ENCODE measurements at places on chromosomes 16 and 17.

GRCh38 chr16:1347962-1348361, 3.7 kb downstream of the TSR3 start:
- DNase-seq = no peak

- DNase-seq = peak; percentile 94
These were observed 36.7 kb downstream of the STAT5A start for GRCh38 chr17:42325026-42325425.

DNA sequence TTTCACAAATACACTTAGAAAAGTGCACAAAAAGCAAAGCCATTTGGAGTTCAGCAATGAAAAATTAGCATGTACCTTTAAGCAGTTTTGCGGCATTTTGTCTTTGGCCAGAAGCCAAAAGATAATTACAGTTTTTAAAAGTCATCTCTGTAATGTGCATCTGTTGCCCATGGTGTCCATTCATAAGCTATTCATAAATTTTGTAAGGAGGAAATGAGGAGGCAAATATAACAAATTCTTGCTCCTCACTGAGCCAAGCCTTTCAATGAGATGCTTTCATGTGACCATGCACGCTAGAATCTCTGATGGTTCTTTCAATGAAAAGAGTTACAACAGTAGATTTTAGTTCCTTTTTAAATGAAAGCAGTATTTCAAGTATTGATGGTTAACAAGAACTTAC, 247.1 kb upstream of the MON1B start:
- no peak for DNase-seq

DNA sequence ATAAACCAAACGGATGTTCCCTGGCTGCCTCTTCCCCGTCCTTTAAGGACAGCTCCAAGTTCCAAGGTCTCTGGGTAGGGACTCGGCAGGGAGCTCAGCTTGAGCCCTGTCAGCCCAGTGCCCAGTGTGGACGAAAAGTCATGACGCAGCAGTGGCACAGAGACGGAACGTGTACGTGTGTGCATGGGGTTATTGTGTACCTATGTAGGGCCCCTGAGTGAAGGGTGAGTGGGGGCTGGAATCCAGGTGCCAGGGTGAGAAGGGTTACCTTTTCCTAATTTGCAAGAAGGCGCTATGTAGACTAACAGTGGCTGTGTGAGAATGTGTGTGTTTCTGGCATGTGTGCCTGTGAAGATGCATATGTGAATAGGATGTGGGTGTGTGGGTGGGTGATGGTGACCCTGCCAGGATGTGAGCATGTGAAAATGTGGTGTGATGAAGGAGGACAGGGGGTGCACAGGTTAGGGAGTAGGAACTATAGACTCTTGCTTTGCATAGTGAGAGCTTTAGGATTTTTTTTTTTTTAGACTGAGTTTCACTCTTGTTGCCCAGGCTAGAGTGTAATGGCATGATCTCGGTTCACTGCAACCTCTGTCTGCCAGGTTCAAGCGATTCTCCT, 6.0 kb downstream of the SCN4A start:
- DNase-seq = no peak

GRCh38 chr17:75899353-75899752, 2.6 kb upstream of the TRIM65 start:
- DNase-seq = no peak

GRCh38 chr16:10501016-10501607, 79.3 kb downstream of the EMP2 start:
- DNase-seq = no peak

- no peak for DNase-seq
These were observed 76.5 kb downstream of the NETO2 start for GRCh38 chr16:47067203-47067602.

GRCh38 chr17:66904760-66905624, 59.5 kb upstream of the CACNG4 start:
- peak; percentile 34 for DNase-seq

GRCh38 chr17:65055280-65055707, 1.2 kb downstream of the GNA13 start:
- DNase-seq = no peak

DNA sequence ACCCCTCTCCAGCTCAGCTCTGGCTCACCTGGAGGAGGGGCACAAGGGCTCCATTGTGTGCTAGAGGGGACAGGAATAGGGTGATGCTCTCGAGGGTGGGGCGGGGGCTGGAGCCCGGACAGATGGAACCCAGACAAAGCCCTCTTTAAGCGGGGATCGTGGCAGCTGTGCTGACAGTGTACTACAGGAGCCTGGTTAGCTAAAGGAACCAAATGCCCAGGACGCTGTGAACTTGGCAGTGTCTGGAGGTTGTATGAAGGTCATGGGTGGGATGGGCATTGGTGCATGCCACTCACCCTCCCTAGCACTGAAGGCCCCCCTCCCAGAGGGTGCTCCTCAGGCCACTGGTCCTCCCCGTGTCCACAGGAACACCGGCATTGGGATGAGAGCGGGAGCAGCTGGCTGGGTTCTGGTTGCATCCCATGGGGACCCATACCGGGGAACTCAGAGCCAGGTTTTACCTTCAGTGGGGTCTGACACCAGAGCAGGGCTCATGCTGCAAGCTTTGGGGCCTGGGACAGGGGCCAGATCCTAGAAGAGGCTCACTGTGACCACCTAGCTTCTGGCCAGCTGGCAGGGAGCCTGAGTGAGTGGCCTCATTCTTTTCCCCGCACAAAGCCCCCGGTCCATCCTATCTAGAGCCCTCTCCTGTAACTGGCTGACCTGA, 11.9 kb downstream of the KIF19 start:
- no peak for DNase-seq

GRCh38 chr16:15976929-15977637, 27.7 kb downstream of the ABCC1 start:
- no peak for DNase-seq

DNA sequence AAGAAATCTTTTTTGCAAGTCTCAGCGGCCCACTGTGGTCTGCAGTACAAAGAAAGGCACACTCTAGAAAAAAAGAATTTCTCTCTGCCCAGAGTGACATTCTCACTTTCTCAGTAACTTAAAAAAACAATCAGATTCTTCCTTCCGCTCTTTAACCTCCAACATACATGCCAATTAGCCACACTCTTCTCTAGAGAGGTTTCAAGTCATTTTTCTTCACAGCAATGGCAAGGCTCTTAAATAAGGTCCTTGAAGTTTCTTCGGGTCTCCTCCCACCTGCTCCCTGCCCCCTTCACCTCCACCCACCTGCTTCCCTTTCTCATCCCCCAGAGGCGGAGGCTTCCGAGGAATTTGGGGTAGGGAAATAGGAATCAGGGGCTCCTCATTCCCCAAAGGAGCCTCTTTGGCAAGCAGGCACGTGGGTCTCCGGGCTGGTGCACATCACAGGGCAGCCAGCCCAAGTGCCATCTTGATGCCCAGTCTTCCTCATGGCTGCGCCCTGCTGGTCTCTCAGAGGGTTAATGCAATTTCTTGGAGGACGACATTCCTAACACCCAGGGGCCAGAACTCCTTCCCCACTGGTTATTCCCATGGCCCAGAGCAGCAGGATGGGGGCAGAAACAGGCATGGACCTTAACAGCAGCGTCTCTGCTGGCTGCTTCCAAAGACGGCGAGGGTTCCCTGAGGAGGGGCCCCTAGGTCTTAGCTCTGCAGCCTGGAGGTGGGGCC, 855 bp upstream of the MEOX1 start:
- DNase-seq = no peak

GRCh38 chr17:78357672-78358537, 2.0 kb downstream of the SOCS3 start:
- DNase-seq = peak; percentile 45

DNA sequence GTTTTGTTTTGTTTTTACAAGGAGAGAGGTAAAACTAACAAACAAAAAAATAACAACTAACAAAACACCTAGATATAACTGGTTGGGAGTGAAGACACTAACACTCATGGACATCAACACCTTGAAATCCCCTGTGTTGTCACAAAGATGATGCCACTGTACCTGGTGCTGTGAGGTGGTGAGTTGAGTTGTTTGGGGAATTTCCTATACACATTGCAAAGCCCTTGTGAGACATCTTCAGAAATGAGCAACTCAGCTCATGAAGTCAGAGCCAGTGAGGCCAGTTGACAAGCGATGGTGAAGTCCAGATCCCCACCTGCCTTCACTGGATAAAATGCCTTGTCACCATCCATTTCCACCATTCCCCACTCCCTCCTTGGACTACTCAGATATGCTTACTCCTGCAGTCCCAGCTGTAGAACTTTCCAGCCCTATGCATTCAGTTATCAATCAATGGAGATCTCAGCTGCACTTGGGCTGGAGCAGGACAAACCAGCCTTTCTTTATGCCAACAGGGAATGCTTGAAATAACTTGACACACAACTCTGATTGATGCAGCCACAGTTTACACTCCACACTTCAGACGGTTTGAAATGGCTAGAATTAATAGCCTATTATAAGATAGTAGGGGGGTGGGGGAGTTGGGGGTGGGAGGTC, 22.2 kb downstream of the ANKFN1 start:
- no peak for DNase-seq

DNA sequence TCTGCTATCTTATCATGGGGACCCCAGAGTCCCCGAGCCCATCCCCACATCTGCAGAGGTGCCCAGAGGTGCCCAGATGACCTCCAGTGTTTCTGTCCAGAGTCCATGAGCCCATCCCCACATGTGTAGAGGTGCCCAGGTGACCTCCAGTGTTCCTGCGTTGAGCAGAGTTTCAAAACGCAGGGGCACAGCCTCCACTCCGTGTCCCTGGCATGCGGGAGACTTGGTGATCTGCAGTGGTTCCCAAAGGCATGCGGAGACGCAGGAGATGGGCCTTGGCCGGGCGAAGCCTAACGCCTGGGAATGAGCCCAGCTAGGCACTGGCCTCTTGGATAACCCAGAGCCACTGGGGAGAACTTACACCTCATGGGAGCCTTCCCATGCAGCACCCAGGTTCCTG, 41.3 kb downstream of the COX4I1 start:
- DNase-seq = no peak

DNA sequence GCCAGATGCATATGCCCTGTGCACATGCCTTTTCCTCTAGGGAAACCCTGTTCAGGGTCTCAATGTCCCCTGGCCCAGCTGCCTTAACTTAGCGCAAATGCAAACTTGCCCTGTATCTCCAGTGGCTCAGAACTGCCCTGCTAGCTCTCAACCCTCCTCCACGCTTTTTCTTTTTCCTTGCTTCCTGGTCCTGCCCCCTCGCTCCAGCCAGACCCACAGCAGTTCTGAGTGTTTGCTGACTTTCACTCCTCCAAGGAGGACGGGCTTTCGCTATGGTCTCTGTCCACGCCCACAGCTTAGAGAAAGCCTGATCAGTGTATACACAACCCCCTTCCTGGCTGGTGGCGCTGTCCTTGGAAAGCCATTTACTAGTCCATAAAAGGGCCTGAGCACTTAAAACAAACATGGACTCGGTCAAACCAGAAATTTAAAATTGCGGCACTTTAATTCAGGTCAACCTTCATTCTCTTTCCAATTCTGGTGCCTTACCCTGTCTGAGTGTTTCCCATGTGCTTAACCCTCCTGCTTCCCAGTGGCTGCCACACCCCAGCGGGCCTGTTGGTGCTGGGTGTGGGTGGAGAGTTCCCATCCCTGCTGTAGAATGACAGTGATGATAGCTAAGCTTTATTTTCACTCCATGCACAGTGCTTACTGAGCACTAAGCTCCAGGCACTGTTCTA, 15.6 kb upstream of the TMEM98 start:
- DNase-seq = peak; percentile 54

DNA sequence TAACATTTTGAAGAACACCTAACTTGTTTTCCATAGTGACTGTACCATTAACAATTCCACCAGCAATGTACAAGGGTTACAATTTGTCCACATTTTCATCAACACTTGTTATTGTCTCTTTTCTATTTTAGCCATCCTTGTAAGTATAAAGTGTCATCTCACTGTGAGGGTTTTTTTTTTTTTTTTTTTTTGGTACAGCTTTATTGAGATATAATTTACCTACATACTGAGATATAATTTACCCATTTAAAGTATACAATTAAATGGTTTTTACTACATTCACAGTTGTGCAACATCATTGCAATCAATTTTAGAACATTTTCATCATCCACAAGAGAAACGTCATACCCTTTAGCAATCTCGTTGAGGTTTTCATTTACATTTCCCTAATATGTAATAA, 17.9 kb upstream of the TMIGD1 start:
- DNase-seq = no peak

GRCh38 chr16:48137822-48138221, 18.0 kb downstream of the ABCC12 start:
- no peak for DNase-seq

DNA sequence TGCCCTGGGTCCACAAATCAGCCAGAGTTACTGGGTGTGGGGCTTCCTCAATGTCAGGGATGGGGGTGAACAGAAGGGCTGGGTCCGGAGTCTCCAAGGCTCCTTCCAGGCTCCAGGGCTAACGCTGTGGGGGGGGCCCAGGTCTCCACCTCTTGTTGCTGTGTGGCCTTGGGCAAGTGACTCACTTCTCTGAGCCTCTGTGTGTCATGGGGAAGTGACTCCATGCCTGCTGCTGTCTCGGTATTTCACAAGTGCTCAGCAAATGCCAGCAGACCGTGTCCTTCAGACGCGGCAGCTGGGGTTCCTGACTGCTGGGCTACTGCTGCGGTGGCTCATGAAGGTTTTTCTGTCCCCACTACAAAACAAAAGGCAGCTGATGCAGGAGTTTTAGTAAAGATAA, 26.6 kb downstream of the JPH3 start:
- peak; percentile 40 for DNase-seq

GRCh38 chr16:69711115-69711740, 15.1 kb downstream of the NQO1 start:
- no peak for DNase-seq

DNA sequence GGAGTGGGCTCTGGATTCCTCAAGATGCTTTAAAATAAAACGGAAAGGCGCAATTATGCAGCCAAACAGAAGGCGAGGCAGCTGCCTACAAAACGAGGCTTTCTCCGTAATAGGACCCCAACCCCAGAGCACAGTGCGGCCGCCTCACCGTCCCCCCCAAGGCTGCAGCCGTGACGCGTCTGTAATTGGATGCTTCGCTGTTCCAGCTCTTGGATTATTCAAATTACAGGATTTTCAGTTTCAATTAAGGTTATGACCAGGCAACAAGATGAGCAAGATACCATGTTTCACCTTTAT, 37.3 kb upstream of the ABR start:
- no peak for DNase-seq

DNA sequence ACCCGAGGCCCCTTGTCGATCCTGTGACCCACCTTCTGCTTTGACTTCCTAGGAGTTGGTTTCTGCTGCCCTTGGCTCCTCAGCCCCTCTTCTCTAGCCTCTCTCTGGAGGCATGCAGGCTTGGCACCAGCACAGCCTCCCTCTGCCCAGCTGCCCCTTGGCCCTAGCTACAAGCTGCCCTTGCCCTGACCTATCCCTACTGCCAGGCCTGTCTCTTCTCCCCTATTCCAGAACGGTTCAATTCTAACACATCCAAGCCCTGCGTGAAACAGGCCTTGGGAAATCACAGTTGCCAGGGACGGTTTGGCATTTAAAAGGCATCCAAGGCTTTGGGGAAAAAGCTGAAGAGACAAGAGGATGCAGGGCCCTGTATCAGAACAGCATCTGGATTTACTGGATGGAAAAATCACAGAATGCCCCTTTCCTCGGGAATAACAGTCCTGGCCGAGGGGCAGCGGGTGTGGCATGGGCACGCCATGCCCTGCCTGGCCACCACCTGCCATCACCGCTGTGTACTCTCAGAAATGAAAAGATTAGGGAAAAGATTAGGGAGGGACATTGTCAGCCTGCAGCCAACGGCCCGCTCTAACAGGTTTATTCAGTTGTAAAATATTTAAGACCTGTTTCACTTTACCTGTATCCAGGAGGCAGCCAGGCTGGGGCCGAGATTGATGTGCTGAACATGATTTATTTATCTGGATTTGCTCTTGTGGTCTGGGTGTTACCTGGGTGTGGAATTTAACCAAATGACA, 15.8 kb downstream of the RAI1 start:
- DNase-seq = no peak

GRCh38 chr16:14564323-14564722, 65.7 kb downstream of the PARN start:
- no peak for DNase-seq
